ENCODE measurements at places on chromosomes 11 and 22.

GRCh38 chr11:17416492-17416891 lies 28.0 kb upstream of the KCNJ11 start:
- no peak for DNase-seq

GRCh38 chr11:66337103-66337899 lies 1.1 kb upstream of the RIN1 start:
- no peak for DNase-seq

DNA sequence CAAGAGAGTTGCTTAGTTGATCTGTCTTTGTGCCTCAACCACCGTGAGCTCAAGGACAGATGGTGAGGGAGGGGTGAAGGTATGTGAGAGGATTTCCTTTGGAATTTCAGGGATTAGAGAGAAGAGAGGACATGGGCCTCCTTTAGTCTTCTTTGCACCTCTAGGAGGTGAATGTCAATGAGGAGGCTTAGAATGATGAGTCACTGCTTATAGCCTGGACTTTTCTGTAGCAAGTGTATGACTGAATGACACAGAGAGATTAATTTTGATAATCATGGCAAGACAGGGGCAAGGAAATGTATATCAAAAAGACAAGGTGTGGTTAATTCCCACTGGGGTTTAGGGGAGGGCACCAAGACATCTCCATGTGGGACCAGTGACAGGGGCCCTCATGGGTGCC lies 947.3 kb upstream of the TENM4 start:
- DNase-seq = no peak

GRCh38 chr11:44308923-44309477 lies 939 bp downstream of the ALX4 start:
- no peak for DNase-seq

DNA sequence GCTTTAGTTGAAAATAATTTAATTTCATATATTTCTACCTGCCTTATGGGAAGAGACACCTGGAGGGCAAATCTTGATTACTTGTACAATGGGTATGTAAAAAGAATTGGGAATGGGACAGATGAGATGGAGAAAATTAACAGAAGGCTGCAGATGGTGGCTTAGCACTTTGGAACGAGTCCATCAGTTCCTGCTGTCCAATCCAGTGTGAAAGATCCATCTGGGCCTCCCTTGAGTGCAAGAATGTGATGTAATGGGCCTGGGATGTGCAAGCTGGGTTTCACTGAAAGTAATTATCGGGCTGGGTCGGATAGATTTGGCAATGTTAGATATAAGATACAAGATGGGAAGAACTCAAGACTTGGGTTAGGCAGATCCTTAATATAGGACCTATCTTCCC lies 42.0 kb downstream of the CECR2 start:
- DNase-seq = no peak

GRCh38 chr11:130383344-130384211 lies 44.8 kb downstream of the ADAMTS8 start:
- DNase-seq = no peak

DNA sequence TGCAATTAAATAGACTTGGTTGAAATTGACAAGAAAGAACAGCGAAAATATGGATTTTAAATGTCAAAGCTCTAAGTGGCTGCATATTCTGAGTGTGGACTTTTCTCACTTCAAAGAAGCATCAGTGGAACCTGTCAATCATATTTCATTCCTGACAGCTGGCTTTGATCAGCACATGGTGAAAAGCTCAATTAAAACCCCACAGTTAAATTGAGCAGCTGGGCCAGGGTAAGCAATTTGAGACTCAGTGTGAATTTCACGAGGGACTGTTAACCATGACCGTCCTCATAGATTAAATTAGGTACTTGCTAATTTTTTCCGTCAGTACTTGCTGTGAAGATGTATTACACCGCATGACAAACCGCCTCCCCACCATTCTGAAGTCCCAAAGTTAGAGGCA lies 11.0 kb upstream of the OR10D3 start:
- no peak for DNase-seq

- DNase-seq = no peak
These were observed 129.3 kb upstream of the B3GAT1 start for GRCh38 chr11:134541355-134541754.
